ENCODE measurements at places on chromosomes 3 and 15.
A peak's percentile ranks its signal among the peaks of the same experiment; 100 is the strongest.

DNA sequence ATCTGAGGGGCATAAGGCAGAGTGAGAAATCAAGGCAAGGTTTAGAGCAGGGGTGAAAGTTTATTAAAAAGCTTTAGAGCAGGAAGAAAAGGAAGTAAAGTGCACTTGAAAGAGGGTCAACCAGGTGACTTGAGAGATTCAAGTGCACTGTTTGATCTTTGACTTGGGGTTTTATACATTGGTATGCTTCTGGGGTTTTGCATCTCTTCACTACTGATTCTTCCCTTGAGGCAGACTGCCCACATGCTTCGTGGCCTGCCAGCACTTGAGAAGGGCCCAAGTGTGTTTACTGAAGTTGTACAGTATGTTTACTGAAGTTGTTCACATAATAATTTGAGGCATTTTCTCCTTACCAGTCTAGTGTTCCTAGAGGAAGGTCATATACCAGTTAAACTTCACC, 367.0 kb upstream of the UBE2E2 start:
- DNase-seq = no peak

GRCh38 chr15:60795889-60796288, 316.9 kb upstream of the ICE2 start:
- DNase-seq = no peak

- DNase-seq = no peak
These were observed 20.7 kb downstream of the PPP1R2 start for GRCh38 chr3:195522254-195523023.

DNA sequence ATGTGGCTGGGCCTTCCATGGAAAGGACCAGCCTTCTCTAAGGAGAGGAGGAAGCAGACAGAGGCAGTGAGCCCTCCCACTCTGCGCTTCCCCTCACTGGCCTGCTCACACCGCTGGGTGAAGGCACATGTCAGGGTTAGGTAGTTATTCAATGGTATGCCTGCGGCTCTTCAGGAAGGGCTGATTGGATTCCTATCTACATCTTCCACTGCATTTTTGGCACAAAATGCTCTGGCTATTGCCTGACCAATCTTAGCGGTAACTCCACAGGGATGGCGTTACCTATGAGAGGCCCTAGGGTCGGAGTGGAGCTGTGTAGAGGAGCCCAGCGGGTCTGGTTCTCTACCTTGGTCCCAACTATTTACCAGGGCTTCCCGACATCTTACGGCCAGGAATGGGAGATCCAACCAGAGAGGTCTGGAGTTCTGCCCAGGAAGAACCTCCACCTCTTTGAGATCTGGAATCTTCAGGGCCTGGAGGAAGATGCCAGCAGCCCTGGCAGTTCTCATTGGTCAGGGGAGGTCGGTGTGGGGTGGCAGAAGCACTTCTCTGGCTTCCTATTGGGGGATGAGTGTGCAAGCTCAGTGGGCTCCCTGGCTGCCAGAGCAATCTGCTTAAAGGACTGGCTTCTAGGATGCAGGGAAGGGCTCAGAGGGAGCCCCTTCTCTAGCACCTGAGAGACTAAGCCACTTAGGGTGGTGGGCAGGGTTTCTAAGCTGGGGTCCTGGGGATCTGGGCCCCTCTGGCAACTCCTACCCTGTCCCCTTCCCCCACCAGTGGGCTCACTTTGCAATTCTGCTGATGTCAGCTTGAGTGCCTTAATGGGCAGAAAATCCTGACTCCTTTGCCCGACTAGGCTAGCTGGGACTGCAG, 24.3 kb downstream of the SNX33 start:
- no peak for DNase-seq

DNA sequence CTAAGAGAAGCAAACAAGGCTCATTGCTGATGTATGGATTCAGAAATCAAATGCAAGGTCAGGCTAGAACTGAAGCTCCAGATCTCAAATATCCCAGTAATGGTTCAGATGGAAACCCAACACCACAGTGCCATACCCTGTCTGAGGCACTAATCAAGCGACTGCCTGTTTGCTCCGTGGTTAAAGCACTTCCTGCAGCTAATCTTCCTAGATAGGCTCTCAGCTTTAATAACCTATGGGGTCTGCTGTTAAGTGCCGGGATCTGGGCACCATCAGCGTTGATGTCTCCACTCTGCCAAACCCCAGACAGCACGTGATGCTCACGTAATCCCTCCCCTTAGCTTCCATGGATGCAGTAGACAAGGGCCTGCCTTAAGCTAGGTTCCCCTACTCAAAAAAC, 262.6 kb downstream of the MECOM start:
- no peak for DNase-seq

GRCh38 chr3:115766587-115767482, 143.5 kb downstream of the GAP43 start:
- no peak for DNase-seq

GRCh38 chr15:53233801-53234200, 443.7 kb upstream of the ONECUT1 start:
- no peak for DNase-seq

GRCh38 chr15:64379216-64379960, 1.9 kb downstream of the PCLAF start:
- DNase-seq = no peak

GRCh38 chr3:68945225-68945624, 12.9 kb upstream of the TAFA4 start:
- DNase-seq = no peak

DNA sequence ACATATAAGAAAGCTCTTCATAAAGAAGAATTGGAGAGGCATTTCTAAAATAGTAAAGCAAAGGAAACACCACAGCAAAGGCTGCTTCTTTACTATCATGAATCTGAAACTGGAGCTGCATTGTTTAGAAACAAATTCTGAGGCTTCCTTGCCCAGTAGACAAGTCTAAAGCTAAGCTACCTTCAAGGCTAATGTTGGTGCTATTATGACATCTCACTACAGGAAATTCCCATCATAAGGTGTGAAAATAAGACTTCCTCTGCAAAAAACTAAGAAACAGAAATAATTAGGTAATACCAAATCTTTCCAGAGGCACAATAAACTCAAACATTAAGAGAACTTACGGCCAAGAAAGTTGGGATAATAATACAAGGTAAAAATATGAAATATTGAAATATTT, 89.9 kb upstream of the P3H2 start:
- no peak for DNase-seq

- DNase-seq = no peak
These were observed 31.2 kb downstream of the PLA1A start for GRCh38 chr3:119628816-119629445.

DNA sequence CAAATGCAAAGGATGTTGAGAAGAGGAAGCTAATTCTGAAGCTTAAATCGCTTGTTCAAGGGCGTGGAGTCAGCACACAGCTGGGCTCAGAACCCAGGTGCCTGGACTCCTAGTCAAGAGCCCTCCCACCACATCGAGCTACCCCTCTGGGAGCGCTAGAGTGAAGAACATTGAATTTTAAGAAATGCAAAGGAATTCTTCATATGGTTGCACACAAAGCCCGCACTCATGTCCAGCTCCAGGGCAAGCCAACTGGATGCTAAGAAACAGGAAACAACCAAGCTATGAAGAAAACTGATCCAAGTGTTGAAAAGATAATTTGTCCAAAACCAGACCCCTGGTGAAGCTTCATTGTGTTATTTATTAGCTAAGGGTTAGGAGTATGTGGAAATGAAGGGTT, 122.3 kb downstream of the ALDH1A2 start:
- no peak for DNase-seq

DNA sequence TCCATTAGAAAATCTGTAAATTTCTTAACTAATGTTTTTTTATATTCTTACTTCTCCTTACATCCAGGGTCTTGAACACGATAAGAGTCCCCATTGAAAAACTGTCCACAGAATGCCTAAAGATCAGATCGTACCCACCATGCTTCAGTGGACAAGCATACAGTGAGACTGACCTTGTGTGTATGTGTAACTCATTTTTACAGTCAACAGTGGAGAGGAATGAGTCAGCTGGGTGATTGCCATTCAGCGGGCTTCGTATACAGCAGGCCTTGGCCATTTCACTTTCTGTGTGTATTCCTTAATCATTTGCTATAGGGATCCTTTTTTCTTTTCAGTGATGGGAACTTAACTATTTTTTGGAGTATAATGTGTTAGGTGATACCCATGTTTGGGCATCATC, 10.6 kb downstream of the PARP14 start:
- no peak for DNase-seq

GRCh38 chr15:35320158-35320780, 225.7 kb downstream of the DPH6 start:
- DNase-seq = no peak

GRCh38 chr15:67953299-67953698, 100.8 kb upstream of the PIAS1 start:
- DNase-seq = no peak

DNA sequence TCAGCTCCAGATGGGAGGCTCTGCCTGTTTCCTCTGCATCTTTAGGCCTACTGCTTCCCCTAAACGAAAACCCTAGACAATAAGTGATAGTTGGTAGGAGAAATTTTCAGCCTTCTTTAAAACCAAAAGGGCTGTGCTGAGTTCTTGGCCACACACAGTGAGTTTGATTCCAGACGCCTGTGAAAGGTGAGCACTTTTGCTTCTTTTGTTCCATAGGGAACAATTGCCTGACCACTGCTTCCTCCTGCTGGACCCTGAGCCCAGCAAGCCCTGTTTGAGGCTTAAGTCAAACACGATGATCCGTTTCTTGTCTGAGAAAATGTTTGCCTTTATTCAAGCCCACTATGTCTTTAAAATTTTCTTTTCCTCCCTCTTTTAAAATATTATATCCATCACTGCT, 493.9 kb downstream of the ZIC1 start:
- no peak for DNase-seq

DNA sequence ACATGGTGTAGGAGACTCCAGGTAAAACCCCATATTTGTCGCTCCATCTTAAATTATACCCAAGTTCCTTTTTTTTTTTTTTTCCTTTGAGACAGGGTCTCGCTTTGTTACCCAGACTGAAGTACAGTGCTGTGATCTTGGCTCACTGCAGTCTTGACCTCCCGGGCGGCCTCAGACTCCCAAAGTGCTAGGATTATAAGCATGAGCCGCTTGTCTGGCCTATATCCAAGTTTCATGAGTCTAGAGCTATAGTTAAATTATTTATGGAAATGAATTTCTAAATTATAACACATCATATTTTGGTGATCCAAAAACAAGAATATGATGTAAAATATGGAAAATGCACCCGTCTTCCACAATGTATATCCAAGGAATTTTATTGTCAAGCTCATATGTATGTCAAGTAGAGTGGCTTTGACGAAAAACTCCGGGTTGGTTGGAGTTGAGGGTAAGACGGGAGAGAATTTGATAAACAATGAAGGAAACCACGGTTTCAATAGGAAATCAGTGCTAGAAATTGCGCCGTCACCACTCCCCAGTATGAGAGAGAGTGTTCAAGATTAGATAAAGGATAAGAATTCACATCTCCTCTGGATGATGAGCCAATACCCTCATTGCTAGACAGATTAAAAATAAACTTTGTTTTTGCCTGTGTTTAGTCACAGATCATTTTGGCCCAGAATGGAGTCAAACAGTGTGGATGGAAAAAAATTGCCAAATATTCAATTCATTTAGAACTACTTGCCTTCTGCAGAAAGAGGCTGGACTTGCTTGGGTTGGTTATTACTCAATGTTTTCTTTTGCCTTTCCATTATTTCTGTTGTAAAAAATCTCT, 209.2 kb upstream of the NR2F2 start:
- DNase-seq = no peak

DNA sequence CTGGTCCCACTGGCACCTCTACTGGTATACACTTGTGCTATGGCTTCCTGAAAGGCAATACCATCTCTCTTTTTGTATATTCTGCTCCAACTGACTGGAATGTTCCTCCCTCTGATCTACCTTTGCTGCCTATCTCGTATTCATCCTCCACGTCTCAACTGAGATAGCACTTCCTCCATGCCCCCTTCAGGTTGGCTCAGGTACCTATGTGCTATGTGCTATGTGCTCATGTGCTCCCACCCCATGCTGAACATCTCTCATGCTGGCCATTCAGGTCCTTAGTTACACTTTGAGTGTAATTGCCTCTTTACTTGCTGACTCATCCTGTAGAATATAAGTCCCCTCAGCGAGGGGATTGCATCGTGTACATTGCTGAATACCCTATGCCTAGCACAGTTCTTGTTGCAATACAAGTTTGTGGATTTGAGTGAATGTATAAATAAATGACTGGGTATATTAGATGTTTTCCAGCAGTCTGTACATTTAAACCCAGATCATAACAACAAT, 156.9 kb downstream of the SOX2 start:
- no peak for DNase-seq

GRCh38 chr15:62896969-62897486, 145.5 kb upstream of the TPM1 start:
- peak; percentile 88 for DNase-seq

GRCh38 chr15:93497291-93497690, 408.3 kb upstream of the RGMA start:
- no peak for DNase-seq

Measured in Right ventricle myocardium inferior (tissue), 1 donor.